Spinal cord (tissue), 10 donors: ENCODE measurements at places on chromosomes 7 and 10.

DNA sequence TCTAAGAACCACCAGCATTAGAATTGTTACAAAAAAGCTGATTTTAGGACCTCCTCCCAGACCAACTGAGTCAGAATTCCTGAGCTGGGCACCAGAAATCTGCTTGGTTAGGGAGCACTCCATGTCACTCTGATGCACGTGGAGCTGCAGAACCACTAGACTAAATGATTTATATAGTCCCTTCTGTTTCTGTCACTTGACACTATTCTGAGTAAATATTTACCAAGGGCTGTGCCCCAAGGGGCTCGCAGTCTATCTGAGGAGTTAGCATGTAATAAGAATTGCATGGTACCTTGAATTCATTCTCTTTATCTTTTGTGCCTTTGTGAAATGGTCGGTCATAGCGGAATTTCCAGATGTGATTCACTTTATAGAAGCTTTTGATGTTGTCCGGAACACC lies 196.0 kb upstream of the IMMP2L start:
- peaks cover 11% of the 10 kb centered on the region for H3K4me1 ChIP-seq
- no peak overlapping the region for H3K4me3 ChIP-seq
- DNase-seq: no peak

DNA sequence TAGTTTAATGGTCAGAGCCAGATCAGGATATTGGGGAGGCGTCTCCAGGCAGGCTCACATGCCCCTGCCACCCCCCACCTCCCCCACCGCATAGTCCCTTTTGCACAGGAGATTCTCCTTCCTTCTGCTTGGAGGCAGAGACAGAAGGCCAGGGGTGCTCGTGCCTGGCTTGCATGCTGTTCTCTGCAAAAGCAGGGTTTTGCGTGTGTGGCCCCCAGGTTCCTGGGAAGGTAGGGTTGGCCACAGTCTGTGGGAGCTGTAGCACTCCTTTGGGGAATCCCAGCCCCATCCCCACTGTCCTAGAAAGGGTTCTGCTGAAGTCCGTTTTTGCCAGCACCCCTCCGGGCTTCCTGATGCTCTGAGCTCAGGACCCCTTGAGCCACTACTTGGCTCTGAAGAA lies 1.9 kb upstream of the TCERG1L start:
- no peak for DNase-seq
- no peak overlapping the region for H3K4me3 ChIP-seq
- H3K36me3 ChIP-seq: no peaks in the 10 kb centered on the region
- peaks cover 25% of the 10 kb centered on the region for H3K27me3 ChIP-seq

DNA sequence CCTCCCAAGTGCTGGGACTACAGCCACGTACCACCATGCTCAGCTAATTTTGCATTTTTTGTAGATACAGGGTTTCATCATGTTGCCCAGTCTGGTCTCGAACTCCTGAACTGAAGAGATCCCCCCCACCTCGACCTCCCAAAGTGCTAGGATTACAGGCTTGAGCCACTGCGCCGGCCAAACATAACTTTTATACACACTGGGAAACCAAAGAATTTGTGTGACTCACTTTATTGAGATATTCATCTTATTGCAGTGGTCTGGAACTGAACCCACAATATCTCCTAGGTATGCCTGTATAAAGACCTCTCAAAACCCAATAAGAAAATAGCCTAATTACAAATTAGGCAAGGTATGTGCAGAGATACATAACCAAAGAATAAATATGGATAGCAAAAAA lies 182.6 kb upstream of the FEZF1 start:
- H3K4me3 ChIP-seq: no peak overlapping the region
- DNase-seq: no peak
- no peaks in the 10 kb centered on the region for H3K27me3 ChIP-seq
- H3K27ac ChIP-seq: no peak overlapping the region
- H3K36me3 ChIP-seq: no peaks in the 10 kb centered on the region

DNA sequence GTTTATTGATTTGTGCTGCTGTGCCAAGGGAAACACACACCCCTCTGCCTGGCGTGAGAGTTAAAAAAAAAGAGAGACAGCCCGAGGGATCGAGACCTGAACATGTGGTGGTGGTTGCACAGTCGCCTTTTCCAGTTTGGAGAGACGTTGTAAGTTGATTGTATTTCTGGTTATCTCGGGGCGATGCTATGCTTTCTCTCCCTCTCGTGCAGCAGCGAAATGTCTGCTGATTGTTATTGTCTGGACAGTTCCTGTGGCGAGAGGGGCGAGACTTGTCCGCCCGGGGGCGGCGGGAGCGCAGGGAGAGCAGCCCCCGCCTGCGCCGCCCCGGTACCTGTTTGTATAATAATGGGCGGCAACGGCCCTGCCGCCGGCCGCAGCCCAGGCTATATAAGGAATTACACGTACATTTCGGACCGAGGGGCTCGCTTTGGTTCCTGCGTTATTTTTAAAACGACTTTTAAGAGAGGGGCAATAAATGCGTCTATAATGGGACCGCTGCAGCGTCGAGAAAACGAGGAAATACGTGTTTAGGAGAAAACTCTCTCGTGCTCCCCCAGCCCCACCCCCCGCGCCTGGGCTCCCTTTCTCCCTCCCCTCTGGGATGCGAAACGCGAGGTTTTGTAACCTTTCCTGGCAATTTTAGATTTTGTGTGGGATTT lies 1.7 kb downstream of the ZEB1 start:
- peaks cover 5% of the 10 kb centered on the region for H3K4me1 ChIP-seq
- H3K27ac ChIP-seq: peak overlapping the region; percentile 91

- H3K36me3 ChIP-seq: no peaks in the 10 kb centered on the region
- H3K27ac ChIP-seq: no peak overlapping the region
- H3K4me1 ChIP-seq: no peaks in the 10 kb centered on the region
These were observed 105.6 kb upstream of the BMPER start for GRCh38 chr7:33799766-33800165.

GRCh38 chr7:51067757-51068156 lies 248.9 kb downstream of the COBL start:
- H3K27me3 ChIP-seq: no peaks in the 10 kb centered on the region
- no peak overlapping the region for H3K27ac ChIP-seq
- H3K36me3 ChIP-seq: no peaks in the 10 kb centered on the region

DNA sequence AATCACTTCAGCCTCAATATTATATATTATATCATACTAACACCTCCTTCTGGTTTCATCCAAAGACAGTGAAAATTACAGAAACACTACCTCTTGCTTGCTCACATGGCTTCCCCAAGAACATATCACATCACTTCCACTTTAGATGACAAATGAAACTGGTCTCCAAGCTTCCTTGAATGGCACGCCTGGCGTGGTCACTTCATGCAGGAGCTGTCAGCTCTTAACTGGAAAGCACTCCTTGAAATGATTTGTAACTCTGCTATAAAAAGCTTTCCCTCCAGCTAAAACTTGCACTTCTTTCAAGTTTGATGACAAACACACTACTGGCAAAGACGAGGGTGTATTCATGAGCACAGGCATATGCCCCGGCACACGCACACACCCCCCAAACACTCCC lies 84.1 kb upstream of the INHBA start:
- no peaks in the 10 kb centered on the region for H3K27me3 ChIP-seq
- no peaks in the 10 kb centered on the region for H3K36me3 ChIP-seq
- no peak for DNase-seq
- H3K27ac ChIP-seq: no peak overlapping the region

- H3K4me3 ChIP-seq: no peak overlapping the region
- H3K36me3 ChIP-seq: no peaks in the 10 kb centered on the region
- no peak for DNase-seq
- peaks cover 12% of the 10 kb centered on the region for H3K4me1 ChIP-seq
- no peak overlapping the region for H3K27ac ChIP-seq
These were observed 175.4 kb downstream of the LSM5 start for GRCh38 chr7:32314761-32315160.

DNA sequence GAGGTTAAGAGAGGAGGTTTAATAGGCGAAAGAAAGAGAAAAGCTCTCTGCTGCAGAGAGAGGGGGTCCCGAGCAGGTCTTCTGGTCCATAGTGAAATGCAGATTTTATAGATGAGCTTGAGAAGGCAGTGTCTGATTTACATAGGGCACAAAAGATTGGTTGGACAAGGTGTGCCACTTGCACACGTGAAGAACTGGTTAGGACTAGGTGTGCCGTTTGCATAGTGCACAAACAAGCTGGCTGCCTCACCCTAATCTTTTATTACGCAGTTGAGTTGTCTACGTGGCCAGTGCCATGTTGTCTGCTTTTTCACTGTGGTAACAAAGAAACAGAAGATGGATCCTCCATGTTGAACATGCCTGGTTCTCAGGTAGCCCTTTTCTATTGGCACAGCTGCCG lies 82.6 kb downstream of the AMPH start:
- no peak overlapping the region for H3K4me3 ChIP-seq
- DNase-seq: no peak
- H3K4me1 ChIP-seq: no peaks in the 10 kb centered on the region
- H3K27me3 ChIP-seq: no peaks in the 10 kb centered on the region

DNA sequence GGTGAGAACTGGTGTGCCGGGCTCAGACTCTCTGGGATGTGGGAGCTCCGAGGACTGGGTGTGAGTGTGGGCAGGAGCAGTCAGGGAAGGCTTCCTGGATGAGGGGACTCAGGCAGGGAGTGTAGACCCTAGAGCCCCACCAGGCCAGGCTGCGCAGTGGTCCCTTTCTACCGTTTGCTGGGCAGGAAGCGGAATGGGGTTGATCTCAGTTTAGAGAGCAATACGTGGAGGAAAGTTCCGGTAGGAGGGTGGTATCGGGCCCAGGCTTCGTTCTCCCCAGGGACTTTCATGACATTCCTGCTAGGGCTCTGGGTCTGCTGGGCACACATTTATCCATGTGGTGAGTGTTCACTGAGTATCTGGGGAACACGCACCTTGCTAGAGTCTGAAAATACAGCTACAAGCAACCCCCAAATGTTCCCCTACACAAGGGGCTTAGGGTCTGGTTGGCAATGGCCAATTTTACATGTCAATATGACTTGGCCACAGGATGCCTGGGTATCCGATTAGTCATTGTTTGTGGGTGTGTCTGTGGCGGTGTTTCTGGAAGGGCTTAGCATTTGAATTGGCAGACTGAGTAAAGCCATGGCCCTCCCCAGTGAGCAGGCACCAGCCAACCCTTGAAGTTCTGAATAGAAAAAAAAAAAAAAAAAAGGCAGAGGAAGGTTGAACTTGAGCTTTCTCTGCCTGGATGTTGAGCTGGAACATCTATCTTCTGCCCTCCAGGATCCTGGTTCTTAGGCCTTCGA lies 20.8 kb downstream of the GHRHR start:
- H3K4me1 ChIP-seq: peaks cover 62% of the 10 kb centered on the region
- H3K27ac ChIP-seq: peak overlapping the region; percentile 35
- no peak overlapping the region for H3K4me3 ChIP-seq
- no peaks in the 10 kb centered on the region for H3K36me3 ChIP-seq
- no peaks in the 10 kb centered on the region for H3K27me3 ChIP-seq
